ENCODE measurements at places on chromosomes 5 and 9. TPM values are rescaled to one million over a fixed set of nuclear protein-coding genes. Genes with fewer than 3 reads are reported as not detected.

Gene CCDC192
- not detected for total RNA-seq

Gene DOCK8
- 0.24 TPM for total RNA-seq

Gene UNC5A
- total RNA-seq, result 0.24 TPM

Gene KCNIP1
- not detected for total RNA-seq

Gene ADAMTS13
- 0.21 TPM for total RNA-seq
